ENCODE measurements at places on chromosomes 3 and 15.
A peak's percentile ranks its signal among the peaks of the same experiment; 100 is the strongest.

DNA sequence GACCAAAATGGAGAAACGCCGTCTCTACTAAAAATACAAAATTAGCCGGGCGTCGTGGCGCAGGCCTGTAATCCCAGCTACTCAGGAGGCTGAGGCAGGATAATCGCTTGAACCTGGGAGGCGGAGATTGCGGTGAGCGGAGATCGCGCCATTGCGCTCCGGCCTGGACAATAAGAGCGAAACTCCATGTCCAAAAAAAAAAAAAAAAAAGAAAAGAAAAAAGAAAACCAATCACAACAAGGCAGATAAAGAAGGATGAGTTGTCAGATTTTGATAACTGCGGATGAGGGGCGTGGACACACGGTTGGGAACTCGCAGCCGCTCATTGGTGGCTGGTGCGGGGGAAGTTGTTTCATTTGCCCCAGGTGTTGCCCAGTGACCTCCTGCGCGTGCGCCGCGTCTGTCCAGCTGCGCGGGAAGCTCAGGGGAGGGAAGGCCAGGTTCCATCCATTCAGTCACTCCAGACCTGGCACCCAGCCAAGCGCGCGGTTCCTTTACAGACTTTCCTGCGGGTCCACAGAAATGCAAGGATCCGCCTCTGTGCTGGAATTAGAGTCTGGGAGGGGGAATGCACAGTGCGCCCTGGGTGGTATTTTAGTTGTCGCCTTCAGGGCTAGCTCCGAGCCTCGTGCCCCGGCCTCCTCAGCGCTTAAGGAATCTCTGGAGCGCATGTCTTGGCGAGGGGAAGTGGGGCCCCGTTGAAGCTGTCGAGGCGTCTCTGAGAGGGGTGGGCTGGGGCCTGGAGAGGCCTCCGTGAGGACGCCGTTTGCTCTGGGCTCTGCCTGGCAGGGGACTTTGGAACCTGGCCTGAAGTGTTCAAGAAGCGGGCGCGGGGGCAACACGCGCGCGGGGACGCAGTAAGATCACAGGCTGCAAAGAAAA lies 708 bp upstream of the GCHFR start:
- peak; percentile 26 for DNase-seq

DNA sequence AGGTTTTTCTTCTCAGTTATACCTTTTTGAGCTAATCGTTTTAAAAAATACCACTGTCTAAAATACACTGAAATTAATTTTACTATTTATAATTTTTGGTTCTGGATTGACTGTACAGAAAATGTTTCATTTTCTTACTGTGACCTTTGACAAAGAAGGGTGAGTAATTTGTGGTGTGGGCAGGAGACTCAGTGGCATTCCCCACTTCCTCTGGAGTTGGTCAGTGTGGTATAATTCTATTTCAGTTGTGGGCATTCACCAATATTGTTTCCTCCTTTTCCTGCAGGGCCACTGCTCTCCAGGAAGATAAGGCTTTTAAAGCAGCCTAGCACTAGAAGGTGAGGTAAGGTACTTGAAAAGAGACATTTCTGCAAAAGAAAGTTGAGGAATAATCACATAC lies 6.5 kb downstream of the DAG1 start:
- DNase-seq: no peak

- DNase-seq: no peak
Measured at GRCh38 chr3:21310891-21311290, 440.1 kb downstream of the ZNF385D start.

DNA sequence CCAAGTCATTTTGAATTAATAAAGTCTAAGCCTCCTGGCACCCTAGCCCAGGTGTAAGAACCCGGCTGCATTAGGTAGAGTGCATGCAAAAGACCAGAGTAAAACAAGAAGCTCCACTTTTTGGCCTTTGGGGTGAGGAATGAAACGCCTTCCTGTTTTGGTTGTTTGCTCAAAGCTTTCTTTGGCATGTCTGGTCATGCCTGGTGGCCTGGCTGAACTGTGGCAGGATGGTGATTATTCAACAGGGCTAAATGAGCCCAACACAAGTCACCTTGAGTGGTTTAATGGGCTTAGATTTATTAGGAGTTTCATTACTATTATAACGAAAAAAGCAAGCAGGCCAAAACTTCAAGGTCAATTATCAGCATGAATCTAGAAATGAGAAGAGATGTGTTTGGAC lies 40.9 kb upstream of the LDHAL6B start:
- peak; percentile 33 for DNase-seq

- no peak for DNase-seq
Measured at GRCh38 chr15:54109014-54109413, 130.8 kb downstream of the UNC13C start.

All from AG08395 (cell line).